Common myeloid progenitor, CD34-positive (primary cell): ENCODE measurements at places on chromosomes 16 and 17.
A peak's percentile ranks its signal among the peaks of the same experiment; 100 is the strongest.

DNA sequence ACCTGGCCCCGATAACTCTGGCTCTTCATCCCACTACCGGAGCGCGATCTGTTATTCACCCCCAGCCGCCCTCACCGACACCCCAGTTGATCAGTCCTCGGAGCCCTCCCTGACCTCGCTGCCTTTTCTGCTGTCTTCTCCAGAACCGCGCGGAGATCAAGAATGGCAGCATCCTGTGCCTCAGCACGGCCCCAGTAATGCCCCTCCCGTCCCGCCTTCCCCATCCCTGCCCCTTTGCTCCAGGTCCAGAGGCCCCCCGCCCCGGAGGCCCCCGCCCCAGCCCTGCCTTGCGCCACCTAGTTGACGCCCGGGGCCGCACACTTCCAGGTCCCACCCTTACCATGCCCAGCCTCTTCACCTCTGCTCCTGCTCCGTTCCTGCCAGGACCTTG is 872 bp downstream of the ELMO3 start:
- no peak for DNase-seq

DNA sequence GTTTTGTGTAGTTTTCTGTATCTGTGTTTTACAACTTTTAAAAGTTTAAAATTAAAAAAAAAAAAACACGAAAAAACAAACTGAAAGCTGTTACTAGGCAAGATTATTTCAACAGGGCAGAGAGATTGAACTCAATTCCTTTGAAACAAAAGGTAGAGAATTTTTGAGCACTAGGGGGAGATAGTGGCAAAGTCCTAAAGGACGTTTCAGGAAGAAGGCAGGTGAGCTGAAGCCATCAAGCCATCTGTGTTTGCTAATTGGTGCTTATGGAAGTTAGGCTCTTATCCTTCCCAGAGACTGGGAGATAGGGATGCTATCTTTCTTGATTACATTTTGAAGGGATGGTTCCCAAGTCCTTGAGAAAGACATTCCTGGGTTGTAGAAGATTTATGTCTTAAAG is 70.6 kb upstream of the CLEC3A start:
- peak; percentile 39 for DNase-seq

GRCh38 chr16:24424364-24424763 is 115.0 kb upstream of the RBBP6 start:
- DNase-seq, result no peak

- DNase-seq, result no peak
Observed at GRCh38 chr17:46974086-46974485, 5.0 kb downstream of the RPRML start.

GRCh38 chr16:19746561-19746960 is 28.5 kb downstream of the IQCK start:
- peak; percentile 9 for DNase-seq

- DNase-seq, result peak; percentile 54
Observed at GRCh38 chr16:81036751-81037350, 1.2 kb downstream of the ATMIN start.

GRCh38 chr16:17389384-17389783 is 81.4 kb downstream of the XYLT1 start:
- DNase-seq, result no peak

- DNase-seq, result no peak
Observed at GRCh38 chr17:31750578-31750977, 108.5 kb downstream of the COPRS start.

- no peak for DNase-seq
Observed at GRCh38 chr17:65368341-65368740, 193.1 kb downstream of the AXIN2 start.

- DNase-seq, result no peak
Observed at GRCh38 chr17:61335105-61335844, 64.4 kb upstream of the TBX2 start.

GRCh38 chr16:58128181-58128631 is 975 bp downstream of the CFAP20 start:
- DNase-seq, result no peak

GRCh38 chr17:72761431-72761830 is 331.1 kb downstream of the SLC39A11 start:
- peak; percentile 48 for DNase-seq

DNA sequence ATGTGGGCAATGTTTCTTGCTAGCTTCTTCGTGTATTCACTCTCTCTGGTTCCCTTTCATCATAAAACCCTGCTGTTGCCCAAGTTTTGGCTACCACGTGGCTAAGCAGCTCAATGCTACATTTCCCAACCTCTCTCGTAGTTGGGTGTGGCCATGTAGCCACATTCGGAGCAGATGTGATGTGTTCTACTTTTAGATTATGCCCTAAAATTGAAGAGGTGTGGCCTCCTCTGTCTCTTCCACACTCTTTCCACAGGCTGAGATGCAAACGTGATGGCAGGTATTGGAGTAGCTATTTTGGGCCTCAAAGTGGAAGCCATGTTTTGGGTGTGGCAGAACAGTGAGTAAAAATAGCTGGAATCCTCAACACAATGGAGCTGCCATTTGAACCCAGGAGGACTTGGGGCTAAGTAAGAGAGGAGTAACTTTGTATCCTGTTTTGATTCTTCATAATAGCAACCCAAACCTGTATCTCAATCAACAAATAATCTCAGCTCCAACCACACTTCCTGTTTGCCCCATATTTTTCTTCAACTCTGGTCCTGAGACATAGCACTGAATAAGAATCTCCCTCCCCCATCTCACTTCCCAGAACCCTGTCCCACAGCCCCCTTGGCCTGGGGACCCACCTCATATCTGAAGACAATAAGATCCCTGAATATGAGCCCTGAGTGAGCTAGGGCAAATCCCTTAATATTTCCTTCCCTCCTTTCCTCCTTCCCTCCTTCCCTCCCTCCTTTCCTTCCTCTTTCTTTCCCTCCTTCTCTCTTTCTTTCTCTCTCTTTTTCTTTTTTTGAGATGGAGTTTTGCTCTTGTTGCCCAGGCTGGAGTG is 4.0 kb downstream of the NUPR1 start:
- peak; percentile 16 for DNase-seq

DNA sequence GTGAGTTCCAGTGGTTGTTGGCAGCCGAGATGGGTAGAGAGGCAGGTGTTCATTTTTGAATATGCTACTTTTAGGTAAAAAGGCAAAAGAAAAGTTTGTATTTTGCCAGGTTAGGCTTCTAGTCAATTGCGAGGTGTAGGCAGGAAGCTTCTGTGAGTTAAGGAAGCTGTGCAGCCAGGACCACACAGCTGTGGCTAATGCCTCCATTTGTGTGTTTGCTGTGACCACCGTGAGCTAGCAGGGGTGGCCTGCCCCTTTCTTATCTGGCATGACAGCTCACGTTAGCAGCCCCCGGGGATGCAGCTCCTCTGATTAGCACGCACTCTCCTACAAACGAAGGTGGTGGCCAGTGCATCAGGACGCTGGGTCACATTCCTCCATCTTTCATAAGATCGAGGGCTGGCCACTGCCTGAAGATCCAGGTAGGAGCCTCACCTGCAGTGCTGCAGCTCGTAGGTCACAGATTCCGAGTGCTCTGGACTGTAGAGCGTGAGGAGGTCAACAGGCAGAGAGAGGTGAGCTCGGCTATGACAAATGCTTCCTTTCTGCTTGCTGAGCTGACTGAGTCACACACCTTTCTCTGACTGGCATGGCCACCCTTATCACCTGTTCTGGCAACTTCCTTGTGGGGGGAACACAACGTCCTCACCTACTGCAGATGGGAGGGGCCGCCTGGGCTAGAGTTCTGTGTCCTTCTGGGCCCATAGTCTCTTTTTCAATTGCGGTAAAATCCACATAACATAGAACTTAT is 244.4 kb downstream of the HS3ST3B1 start:
- DNase-seq, result peak; percentile 33

DNA sequence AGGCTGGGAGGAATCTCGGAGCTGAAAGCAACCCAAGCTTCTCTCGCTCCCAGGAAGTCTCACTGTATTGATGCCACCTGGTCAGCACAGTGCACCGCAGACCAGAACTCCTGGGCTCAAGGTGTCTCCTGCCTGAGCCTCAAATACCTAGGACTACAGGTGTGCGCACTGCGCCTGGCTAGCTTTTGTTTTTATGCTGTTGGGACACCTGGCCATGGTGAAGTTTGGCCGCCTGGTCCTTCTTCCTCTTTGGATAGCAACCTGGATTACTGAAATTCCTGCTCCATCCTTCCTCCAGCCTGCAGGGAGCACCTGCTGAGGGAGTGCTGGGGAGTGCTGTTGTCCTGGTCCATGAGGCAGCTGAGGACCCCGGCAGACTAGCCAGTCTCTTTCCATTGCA is 56.6 kb downstream of the COTL1 start:
- DNase-seq, result no peak

GRCh38 chr17:57552114-57552624 is 192.9 kb downstream of the CCDC182 start:
- DNase-seq, result peak; percentile 43

DNA sequence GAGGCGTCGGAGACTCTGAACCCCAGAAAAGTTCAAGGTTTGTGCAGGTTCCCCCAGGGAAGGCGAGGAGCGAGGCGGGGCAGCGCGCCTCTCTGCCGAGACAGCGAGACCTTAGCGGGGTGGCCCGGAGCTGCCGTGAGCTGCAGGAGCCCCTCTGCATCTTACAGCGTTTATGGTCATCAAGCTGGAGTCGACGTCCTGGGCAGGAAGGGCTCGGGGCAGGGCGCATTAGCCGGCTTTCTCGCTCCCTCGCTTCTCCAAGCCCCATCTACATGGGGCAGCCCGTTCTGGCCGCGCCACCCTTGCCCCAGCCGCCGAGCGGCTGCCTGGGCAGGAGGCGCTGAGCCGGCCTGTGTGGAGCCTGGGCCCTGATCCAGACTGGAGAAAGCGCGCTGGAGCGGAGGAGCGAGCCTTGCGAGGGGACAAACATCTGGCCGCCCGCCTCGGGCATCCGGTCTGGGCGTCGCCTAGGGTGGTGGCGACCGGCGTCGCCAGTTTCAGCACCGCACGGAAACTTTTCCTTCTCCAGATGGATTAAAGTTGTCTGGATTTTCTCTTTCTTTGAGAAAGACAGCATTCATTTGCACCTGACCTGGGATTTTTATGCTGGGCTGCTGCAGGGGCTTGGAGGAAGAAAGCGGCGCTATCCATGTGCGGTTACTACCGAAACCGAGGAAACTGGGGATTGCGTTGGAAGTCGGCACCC is 750 bp downstream of the TMEM132E start:
- DNase-seq, result no peak

DNA sequence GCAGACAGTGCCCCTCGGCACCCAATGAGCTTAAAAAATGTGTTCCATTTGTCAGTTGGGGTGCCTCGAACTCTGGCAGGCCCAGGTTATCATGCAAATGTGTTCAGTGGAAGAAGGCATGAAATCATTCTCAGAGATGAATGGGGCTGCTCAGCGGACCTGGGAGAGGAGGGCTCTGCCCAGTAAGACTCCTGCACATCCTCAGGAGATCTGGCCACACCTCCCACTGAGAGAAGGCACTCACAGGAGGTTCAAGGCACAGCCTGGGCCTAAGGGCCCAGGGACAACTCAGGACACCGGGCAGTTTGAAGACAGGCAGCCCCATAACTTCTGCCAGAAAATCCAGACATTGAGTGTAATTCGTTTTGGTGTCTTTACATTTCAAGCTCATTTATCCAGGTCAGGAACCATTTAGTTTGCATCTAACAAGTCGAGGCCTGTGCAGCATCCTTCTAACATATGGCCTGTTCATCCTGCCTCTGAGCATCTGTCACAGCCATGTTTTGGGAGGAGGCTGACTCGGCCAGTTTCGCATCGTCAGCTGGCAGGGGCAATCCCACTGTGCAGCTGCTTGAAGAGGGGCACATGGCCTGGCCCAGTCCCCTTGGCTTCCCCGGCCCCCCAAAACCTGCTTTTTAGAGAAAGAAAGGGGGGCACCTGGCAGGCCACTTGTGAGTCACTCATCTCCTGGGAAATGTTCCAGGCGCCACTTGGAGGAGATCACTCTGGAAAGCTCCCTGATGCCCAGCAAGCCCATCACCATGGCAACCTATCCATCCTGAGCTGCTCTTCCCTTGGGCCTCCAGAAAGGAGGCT is 31.2 kb upstream of the BCAR1 start:
- no peak for DNase-seq

DNA sequence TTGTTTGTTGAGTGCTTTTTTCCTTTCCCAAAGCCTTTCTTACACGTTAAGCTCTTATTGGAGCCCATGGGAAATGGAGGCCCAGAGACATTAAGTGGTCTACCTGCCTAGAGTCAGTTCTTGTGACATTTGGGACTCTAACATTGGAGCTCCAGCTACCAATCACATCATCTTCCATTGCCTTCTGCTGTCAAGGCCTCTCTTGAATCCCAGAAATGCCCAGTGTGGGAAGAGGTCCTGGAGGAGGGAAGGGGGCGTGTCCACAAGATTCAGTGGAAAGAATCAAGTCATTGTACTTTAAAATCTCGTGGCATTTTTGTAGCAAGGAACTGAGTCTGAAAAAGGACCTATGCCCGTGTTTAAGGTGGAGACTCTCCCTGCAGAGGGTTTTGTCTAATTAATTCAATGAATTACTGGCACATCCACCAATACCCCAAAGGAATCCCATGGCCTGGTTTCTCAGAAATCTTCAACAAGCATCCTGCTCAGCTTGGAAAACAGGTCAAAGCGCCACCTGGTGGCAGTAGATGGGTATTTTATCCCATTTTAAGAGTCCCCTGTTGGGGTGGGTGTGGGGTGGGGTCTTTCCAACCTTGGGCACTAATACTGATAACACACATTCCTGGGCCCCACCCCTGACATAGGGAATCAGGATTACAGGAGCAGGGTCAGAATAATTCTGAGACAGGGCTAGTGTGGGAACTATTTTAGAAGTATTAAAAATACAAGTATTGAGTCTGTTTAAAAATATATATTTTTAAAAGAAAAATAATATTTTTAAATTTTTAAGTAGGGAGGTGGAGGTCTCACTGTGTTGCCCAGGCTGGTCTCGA is 24.6 kb downstream of the GPT2 start:
- peak; percentile 80 for DNase-seq

- peak; percentile 58 for DNase-seq
Observed at GRCh38 chr17:32519228-32520103, 32.7 kb downstream of the CDK5R1 start.

DNA sequence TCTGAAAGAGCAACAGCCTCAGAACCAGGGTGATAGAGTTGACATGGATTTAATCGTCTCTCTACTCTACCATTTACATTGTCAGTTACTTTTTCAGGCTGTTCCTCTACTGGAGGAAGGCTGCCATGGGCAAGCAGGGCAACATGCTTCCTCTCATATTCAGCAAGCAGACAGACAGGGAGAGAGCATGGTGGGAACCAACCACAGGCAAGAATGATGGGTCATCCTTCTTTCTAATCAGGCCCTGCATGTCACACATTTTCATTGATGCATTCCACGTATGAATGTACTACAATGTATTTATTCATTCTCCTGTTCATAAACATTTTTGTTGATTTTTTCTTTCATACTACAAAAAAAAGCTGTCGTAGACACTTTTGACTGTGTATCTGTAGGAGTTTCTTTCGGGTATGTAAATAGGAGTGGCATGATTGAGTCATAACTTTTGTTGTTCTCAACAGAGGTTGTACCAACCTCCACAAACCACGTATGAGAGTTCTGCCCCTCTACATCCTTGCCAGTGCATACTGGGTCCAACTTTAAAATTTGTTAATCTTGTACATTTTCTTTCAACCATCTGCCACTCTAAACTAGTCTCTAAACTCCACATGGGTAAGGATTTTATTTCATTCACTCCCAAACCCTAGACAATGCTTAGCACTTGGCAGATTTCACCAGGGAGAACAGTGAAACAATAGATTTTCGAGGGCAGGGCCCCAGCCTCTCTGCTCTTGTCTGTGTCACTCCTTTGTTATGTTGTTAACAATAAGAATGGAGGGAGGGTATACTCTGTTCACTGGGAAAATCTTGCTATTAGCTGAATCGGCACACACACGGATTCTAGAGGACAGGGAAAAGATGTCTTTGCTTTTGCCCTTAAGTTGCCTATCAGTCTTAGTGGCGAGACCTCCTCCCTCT is 58.7 kb downstream of the CMC2 start:
- no peak for DNase-seq

GRCh38 chr17:8963647-8964258 is 1.8 kb downstream of the PIK3R5 start:
- peak; percentile 61 for DNase-seq
